Foreskin keratinocyte (primary cell): ENCODE measurements at places on chromosomes 3 and 15. TPM values are rescaled to one million over a fixed set of nuclear protein-coding genes. Genes with fewer than 3 reads are reported as not detected.

The ACTC1 gene
- not detected in 2 replicates for polyA plus RNA-seq

The MITF gene
- polyA plus RNA-seq: 0.47 and 0.51 TPM in 2 replicates

The PPP1R14D gene
- polyA plus RNA-seq: not detected in 2 replicates

The OR5K2 gene
- polyA plus RNA-seq: not detected in 2 replicates

The PPP2R3A gene
- 3.2 and 3.3 TPM in 2 replicates for polyA plus RNA-seq

The ILDR1 gene
- polyA plus RNA-seq: 0.02 TPM in 1 of 2 replicates, not detected in the other

The SH2D7 gene
- not detected in 2 replicates for polyA plus RNA-seq

The ITIH4 gene
- 0.35 and 0.63 TPM in 2 replicates for polyA plus RNA-seq

The CCR9 gene
- not detected in 2 replicates for polyA plus RNA-seq
